ENCODE measurements at places on chromosomes 16 and 17.

DNA sequence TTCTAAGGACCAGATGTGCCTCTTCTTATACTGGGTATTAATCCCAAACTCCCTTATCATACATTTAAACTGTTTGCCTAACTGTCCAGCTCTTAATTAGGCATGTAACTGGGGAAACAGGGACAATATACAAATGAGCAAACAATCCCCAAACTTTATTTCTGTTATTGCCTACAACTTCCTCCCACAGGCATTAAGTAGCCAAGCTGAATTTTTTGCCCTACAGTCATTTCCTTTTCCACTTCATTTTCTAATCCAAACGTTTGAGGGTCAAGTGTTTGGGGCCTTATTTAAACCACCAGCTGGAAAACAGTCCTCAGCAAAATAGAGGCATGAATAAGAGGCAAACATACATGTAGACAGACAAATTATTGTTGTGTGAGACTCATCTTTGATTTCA, 77.4 kb upstream of the CCL2 start:
- DNase-seq = no peak

DNA sequence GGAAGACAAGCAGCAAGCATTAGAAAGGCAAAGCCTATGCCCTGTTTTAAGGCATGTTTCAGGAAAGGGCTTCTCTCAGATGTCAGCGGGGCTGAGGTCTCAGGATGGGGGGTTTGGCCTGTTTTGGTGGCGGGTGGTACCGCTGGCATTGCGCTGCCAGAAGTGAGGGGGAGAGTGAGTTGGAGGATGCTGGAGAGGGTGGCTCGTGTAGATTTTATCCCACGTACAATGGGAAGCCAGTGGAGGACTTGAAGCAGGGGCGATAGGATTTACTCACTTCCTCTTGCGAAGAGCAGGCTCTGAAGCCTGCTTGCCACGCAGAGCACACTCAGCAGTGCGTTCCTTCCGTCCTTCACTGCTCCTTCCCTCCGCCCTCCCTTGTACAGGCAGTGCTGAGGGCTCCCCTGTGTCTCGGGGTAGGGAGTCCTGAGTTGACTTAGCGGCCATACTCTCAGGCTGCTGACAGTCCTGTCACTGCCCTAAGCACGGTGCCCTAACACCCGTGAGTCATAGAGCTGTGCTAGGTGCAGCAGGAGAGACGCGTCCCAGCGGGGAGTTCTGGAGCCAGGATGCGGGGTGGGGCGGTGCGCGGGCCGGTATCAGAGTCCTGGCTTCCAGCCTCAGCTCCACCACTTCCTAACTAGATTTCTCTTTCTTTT, 113.1 kb downstream of the SNX29 start:
- peak; percentile 14 for DNase-seq

- DNase-seq = no peak
Measured at GRCh38 chr17:12790249-12791106, 1.2 kb downstream of the ARHGAP44 start.

DNA sequence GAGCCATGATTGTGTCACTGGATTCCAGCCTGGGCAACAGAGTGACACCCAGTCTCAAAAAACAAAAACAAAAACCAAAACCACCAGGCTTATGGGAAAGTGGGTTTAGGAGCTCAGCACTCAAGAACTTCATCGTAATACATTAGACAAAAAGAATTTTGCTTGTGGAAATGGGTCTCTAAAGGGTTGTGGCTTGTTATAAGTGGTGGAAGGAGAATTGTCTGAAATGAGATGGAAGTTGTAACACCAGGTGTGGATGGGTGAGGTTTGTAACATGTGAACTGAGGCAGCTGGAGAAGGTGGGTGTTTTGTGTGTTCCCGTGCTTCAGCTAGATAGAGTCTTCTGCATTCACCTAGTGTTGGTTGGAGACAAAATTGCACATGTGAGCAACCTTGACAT, 35.8 kb downstream of the CDH1 start:
- no peak for DNase-seq

GRCh38 chr16:73068541-73069401, 20.8 kb upstream of the ZFHX3 start:
- peak; percentile 63 for DNase-seq

DNA sequence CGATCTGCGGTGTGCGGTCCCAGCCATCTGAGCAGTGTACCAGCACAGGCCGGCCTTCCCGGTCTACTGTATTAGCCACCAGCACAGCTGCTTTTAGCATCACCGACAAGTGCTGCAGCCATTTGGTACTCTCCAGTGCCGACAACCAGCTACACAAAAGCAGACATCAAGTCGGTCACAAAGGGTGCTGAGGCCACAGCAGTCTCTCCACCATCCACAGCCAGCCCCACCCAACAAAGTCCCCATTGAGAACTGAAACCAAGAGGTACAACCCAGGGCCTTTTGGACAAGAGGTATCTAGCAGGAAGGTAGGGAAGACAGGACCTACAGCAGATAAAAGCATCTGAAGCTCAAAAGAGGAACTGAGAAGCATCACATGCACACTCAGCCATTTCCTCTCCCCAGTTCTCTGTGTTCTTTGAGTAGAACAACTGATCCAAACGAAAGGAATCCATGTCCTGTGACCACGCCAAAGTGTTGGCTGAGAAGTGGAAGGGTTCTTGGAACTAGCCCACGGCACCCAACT, 9.5 kb downstream of the MTMR4 start:
- no peak for DNase-seq

- DNase-seq = no peak
Measured at GRCh38 chr16:56858374-56858773, 6.6 kb upstream of the SLC12A3 start.

DNA sequence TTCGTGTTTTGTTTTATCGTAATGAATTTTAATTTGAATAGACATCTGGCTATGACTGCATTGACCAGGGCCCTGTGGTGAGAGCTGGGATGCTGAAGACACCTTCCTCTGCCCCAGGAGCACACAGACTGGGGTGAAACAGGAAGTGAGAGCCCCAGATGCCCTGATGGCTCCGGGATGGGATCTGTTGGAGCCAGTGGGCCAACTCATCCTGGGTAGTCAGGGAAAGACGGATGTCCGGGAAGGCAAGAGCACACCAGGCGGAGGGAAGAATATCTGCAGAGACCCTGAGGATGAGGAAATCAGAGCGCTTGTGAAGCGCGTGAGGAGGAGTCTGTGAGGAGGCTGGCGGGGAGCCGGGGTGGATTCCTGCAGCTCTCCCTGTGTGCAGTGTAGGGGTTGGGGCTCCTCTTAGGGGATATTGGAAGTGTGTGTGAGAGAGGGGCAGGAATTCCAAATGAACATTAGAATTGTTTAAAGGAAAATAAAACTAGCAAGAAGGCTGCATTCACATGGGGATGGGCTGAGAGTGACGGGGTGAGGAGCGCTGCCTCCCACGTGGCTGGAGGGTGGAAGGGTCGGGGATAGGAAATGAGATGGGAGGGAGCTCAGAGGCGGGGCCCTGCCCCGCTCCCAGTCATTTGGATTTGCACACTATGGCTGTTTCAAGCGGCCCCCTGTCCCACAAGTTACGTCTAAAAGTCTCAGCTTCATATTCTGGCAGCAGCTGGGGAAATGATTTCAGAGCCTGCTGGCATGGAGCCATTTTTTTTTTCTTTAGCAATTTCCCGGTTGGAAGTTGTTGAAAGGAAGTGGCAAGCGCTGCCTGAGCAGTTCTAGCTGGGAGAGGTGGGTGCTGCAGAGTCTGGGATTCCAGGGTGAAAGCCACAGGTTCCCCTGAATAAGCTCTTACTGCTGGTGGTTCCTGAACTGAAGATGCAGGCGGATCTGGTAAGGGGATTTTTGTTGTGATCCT, 71.2 kb upstream of the LGALS9 start:
- peak; percentile 92 for DNase-seq

DNA sequence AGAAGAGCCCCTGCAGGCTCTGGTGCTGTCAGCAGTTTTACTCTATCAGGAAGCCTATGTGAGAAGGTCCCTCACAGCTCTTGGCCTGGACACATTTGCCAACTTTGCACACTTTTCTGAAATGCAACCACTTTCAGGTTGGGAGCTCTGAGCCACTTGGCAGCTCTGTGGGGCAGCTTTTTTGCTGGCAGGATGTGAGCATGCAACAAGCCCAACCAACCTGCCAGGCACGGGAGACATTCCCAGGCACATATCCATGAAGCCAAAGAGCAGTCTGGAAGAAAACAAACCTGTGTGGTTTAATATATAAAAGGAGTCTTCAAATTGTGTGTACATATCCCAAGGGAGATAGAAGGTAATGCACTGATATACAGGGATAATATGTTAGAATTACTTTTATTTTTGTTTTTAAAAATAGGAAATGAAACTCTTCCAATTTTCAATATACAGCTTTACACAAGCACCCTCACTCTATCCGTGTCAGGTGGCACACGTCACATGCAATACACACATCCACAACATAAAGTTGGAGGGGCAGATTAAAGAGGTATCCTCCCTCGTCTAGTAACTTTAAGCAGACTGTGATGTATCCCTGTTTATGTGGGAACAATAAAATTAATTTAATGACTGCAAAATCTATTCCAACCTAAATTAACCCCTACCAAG, 57.4 kb upstream of the COX10 start:
- no peak for DNase-seq

DNA sequence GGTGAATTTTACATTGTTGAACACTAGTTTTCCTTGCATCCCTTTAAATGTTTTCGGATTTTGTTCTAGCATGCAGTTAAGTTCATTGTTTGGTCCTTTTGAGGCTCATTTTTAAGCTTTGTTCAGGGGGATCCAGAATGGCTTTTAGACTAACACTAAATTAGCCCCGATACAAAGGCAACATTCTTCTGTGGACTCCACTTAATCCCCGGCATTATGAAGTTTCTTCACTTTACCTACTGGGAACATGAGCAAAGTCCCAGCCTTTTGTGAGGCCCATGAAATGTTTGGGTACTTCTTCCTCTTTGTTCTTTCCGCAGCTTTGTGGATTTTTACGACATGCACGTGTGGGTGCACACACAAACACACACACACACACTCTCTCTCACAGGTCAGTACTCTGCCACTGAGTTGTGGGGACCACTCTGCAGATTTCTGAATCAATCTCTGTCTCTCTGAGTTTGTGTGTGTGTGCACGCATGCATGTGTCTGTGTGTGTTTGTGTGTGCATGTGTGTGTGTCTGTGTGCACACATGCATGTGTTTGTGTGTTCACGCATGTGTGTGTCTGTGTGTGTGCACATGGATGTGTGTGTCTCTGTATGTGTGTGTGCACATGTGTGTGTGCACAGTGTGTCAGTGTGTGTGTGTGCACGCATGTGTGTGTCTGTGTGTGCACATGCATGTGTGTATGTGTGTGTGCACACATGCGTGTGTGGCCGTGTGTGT, 240.4 kb upstream of the TNRC6C start:
- no peak for DNase-seq

GRCh38 chr16:4327386-4328045, 11.6 kb downstream of the GLIS2 start:
- DNase-seq = no peak

DNA sequence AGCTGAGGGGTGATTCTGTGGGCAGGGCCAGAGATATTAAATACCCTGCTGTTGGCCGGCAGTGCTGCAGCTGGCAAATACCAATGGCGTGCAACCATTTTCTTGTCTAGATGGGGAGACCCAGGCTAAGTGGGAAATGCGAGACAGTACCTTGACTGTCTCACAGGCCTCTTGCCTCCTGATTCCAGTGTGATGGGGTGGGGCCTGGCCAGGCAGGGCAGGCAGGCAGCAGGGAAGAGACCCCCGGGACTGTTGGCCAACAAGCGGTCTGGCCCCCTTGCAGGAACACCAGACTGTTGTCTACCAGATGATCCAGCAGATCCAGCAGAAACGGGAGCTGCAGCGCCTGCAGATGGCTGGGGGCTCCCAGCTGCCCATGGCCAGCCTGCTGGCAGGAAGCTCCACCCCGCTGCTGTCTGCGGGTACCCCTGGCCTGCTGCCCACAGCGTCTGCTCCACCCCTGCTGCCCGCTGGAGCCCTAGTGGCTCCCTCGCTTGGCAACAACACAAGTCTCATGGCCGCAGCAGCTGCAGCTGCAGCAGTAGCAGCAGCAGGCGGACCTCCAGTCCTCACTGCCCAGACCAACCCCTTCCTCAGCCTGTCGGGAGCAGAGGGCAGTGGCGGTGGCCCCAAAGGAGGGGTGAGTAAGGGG, 5.7 kb upstream of the CISD3 start:
- DNase-seq = no peak

- no peak for DNase-seq
Measured at GRCh38 chr16:79845033-79845733, 244.6 kb upstream of the MAF start.

- no peak for DNase-seq
Measured at GRCh38 chr17:40331743-40332641, 23.0 kb downstream of the RARA start.

GRCh38 chr17:77049440-77049839, 91.3 kb upstream of the SEC14L1 start:
- peak; percentile 24 for DNase-seq

DNA sequence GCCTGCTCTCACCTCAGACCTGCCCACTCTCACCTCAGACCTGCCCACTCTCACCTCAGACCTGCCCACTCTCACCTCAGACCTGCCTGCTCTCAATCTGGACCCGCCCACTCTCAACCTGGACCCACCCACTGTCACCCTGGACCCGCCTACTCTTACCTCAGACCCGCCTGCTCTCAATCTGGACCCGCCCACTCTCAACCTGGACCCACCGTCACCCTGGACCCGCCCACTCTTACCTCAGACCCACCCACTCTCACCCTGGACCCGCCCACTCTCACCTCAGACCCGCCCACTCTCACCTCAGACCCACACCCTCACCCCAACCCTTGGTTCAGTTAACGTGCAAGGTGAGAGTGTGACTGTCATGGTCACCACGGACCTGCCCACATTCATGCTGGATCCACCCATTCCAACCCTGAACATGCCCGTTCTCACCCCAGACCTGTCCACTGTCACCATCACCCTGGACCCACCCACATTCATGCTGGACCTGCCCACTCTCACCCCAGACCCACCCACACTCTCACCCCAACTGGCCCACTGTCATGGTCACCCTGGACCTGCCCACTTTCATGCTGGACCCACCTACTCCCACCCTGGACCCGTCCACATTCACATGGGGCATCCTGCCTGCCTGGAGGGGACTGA, 31.2 kb upstream of the ENPP7 start:
- no peak for DNase-seq

DNA sequence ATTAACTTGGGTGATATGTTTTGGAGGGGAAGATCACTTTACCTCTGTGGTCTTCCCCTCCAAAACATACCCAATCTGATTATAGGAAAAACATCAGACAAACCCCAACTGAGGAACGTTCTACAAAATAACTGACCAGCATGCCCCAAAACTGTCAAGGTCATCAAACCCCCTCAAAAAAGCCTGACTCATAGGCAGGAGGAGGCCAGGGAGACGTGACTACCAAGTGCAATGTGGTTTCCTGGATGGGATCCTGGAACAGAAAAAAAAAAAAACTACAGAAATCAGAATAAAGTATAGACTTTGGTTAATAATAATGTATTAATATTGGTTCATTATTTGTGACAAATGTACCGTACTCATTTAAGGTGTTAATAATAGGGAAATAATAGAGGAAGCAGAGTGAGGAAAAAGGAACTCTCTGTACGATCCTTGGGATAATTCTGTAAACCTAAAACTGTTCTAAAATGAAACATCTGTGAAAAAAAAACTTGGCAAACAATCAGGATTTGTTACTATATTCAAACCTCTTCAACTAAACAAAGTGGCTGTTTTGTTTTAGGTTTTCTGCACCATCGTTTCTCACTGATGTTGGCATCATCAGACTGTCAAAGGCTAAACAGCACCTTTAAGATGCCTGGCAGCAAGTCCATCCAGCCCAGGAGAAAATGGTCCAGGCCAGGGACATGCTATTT, 266.7 kb upstream of the SDK2 start:
- no peak for DNase-seq

GRCh38 chr17:82217120-82217529, 4.5 kb upstream of the CCDC57 start:
- DNase-seq = no peak

GRCh38 chr16:66211651-66212050, 154.8 kb upstream of the CDH5 start:
- DNase-seq = no peak

GRCh38 chr16:68490829-68491575, 42.7 kb upstream of the SMPD3 start:
- no peak for DNase-seq

Data from A673 (cell line).